NCI-H460 (cell line): ENCODE measurements at places on chromosomes 2 and 18.
A peak's percentile ranks its signal among the peaks of the same experiment; 100 is the strongest.

GRCh38 chr2:8457092-8457481 lies 224.8 kb upstream of the ID2 start:
- DNase-seq, result no peak

- no peak for DNase-seq
Observed at GRCh38 chr2:181352158-181352557, 105.0 kb upstream of the ITGA4 start.

DNA sequence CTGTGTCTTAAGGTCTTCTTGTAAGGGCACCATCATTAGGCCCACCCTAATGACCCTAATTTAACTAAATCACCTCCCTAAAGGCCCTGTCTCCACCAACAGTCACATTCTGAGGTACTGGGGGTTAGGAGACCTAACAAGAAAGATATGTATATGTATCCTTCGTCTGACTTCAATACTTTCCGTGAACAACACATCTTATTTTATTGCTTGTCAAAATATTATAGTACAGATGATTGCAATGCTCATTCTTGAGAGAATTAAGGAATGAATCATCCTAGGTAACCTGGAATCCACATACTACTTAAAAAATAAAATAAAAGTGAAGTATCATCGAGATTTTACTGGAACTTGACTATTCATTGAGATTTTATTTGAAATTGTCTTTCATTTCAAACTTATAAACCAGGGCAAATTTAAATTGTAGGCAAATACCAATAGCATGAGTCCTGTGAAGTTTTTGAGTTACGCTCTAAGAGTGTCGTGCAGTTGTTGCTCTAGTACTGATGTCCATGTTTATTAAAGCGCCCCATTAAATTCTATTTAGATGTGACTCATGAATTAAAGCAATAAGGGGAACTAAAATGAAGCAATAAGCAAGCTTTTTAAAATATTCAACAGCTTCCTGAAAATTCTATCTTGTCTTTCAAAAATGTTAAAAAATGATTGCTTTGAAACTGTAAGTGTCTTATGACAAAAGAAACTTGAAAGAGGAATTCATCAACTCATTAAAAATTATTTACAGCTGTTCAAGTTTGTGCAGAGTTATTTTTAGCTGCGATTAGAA lies 40.0 kb downstream of the CCDC102B start:
- DNase-seq, result no peak

DNA sequence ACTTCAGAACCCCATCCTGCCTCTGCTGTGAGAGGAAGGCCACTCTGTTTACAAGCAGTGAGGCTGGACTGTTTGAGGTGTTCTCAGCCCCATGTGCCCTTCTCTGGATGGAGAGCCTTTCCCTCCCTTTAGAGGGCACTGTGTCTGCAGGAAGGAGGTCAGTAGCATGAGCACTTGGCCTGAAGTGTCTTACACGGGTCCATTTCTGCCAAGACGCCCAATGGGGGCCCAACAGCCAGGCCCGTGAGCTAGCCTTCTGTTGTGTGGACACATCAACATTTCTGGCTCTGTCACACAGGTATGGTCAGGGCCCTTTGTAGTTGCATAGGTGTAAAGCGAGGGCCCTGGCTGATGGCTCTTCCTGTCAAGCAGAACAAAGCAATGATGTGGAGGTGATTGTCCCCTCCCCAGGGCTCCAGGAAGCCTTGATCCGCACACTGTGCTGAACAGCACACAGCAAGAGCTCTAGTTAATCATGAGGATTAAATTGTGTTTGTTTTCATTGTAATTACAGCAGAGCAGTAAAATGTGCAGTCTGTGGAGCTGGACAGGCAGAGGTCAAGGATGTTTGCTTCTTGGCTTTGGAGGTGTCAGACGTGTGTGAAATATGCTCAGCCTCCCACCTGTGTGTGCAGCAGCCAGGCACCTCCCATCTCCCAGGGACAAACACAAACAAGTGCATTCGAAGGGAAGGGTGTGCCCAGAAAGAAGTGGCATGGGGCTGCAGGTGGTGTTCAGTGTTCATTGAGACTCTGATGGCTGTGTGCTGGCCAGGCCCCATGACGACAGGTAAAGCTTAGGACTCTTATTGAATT lies 132.1 kb downstream of the SH3RF3 start:
- DNase-seq, result peak; percentile 17

- DNase-seq, result no peak
Observed at GRCh38 chr2:22079583-22079982, 955.8 kb downstream of the TDRD15 start.

- no peak for DNase-seq
Observed at GRCh38 chr2:45979065-45979464, 318.1 kb upstream of the EPAS1 start.

GRCh38 chr18:3059272-3059671 lies 46.3 kb upstream of the LPIN2 start:
- DNase-seq, result no peak

GRCh38 chr18:49569724-49570123 lies 7.9 kb downstream of the LIPG start:
- DNase-seq, result no peak

- no peak for DNase-seq
Observed at GRCh38 chr2:184113696-184114403, 484.5 kb upstream of the ZNF804A start.

DNA sequence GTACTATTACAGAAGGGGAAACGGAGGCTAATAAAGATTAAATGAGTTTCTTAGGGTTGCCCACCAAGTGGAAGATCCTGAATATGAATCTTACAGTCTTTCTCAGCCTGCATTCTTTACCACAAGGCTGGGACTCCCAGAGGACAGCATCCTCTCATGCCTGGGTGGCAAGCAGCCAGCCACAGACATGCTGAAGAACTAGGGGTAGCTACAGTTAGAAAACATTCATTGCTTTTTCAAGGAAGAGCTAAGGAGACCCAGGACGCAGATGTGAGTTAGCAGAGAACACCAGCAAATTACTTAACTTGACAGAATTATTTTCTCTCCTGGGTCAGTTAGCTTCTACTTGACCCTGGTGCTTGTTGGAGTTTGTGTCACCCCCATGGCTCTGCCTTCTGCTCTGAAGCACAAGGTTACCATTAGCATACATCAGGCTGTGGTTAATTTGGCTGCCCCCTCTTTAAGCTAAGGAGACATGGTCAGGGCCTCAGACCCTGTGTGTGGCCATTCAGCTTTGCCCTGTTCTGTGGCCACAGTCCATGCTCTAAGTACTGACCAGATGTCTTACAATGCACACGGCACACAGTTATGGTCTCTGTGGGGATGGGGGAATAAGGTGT lies 132.3 kb upstream of the TNP1 start:
- DNase-seq, result no peak

DNA sequence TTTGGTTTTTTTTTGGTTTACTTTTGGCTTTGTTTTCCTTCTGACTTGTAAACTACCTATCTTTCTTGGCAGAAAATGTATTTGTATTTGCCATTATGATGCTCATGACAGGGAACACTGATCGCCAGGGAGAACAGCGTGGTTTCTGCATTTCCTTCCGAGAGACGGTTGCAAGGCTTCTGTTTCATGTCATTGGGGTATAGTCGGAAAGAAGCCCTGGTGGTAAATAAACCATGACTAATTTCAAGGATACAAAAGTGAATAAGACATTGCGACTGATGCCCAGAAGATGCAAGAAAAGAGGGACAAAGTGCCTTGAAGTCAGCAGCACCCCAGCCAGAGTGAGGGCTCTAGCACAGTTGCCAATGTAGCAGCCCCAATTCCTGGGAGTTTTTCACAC lies 4.2 kb upstream of the CAPN14 start:
- no peak for DNase-seq

- DNase-seq, result peak; percentile 80
Observed at GRCh38 chr2:172098650-172099471, 3.8 kb downstream of the DLX2 start.

DNA sequence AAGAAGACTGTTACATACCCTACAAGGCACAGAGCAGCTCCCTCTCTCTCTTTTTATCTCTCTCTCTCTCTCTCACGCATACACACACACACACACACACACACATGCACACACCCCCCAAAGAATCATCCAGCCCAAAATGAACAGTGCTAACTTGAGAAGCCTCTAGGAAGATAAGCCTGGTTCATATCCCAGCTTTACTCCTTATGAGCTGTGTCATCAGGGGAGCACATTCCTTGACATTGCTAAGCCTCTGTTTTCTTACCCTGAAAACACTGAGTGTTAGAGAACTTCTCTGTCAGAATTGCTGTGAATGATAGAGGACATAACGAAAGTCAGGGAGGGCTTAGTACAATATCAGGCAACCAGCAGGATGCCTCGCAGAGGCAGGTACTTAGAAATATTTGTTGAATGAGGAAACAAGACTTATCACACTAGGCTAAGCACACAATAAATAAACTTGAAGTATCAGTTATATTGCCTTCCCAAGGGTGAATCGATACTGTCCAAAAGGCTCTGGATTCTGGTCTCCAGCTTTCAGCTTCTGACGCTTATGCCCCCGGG lies 725.6 kb upstream of the ID2 start:
- no peak for DNase-seq

DNA sequence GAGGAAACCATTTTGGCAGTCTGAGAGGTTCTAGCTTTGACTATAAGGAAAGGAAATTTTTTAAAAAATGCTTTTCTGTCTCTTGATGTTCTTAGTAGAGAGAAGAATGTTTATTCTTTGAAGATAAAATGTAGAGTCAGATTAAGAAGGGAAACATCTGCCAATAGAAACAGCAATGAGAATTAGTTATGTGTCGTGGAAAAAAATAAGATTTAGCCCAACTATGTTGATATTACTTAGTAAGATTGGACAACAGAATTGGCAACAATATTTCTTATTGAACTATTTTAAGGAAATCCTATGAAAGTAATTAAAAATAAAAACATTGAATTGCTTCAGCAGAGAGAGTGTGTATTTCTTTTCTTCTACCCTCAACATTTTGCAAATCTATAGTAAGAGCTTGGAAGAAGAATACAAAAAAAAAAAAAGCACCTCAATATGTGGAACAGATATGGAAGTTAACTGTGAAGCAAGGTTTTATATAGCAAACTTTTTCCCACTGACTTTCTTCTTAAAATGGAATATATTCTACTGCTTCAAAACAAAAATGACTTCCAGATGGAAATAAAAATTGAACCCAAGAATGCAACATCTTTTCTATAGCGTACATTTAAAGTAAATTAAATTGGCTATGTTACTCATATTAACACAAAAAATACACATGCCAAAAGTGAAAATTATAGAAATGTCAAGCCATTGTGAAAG lies 177.9 kb downstream of the FAM124B start:
- DNase-seq, result no peak

DNA sequence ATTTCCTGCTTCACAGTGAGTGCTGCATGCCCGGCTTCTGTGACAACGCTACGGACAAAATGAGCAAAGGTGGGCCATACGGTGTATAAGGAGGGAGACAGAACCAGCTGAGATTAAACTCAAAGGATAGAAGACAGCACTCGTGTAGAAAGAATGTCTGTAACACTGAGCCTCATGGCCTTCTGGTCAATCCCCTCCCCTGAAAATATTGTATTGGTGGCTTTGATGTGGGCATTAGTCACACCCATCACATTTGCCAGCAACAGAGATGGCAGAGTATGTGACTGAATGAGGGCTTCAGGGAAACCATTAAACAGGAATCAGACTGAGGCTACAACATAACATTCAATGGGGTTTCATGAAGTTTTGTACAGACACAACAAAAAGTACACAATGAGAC lies 287.8 kb upstream of the CCDC68 start:
- no peak for DNase-seq

DNA sequence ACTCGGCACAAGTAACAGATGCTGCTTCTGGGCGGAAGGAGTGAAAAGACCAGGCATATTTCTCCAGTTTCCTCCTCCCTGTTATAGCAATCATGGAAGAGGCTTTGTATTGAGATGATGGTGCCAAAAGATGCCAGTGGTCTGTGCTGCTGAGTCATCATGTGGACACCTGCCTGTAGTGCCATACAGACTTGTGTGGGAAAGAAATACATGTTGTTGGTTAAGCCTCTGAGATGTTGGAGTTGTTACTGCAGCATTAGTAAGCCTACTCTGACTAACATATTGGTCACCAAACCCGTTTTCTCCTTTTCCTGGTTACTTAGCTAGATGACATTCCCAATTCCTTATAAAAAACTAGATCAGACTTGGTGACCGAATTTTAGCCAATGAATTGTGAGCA lies 356.9 kb downstream of the ZNF521 start:
- DNase-seq, result no peak

GRCh38 chr2:207847807-207848544 lies 78.3 kb upstream of the FZD5 start:
- no peak for DNase-seq

DNA sequence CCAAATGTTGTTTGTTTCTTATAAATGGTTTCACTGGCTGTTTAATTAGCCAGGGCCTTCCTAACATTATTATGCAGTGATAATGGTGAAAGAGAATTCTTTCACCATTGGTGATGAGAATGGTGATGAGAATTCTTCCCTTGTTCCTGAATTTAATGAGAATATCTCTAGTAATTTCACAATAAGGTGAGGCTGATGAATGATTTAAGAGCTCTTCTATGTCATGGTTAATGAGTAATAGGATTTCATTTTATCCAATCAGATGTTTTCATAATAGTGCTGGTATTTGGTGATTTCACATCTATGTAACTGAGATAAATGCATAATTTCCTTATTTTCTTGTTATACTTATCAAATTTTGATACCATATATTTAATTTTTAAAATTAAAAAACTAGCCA lies 535.7 kb upstream of the ZEB2 start:
- no peak for DNase-seq

GRCh38 chr2:168594778-168595177 lies 138.7 kb downstream of the CERS6 start:
- no peak for DNase-seq
